ENCODE measurements at places on chromosomes 3 and 15.
A peak's percentile ranks its signal among the peaks of the same experiment; 100 is the strongest.

DNA sequence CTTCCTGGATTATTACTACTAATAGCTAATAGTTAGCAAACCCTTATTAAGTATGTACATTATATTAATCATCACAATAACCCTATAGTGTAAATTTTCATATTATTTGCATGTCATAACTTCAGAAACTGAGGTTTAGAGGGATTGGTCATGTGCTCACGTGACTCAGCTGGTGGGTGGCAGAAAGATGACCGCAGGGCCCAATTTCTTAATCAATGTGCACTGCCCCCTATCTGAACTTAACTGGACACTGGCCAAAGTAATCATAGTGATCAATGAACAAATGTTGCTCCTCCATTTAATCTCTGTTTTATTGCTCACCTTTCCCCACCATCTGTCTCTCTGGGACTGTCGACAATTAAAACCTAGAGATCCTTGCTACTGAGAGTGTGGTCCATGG is 52.2 kb downstream of the PLD1 start:
- DNase-seq: no peak

DNA sequence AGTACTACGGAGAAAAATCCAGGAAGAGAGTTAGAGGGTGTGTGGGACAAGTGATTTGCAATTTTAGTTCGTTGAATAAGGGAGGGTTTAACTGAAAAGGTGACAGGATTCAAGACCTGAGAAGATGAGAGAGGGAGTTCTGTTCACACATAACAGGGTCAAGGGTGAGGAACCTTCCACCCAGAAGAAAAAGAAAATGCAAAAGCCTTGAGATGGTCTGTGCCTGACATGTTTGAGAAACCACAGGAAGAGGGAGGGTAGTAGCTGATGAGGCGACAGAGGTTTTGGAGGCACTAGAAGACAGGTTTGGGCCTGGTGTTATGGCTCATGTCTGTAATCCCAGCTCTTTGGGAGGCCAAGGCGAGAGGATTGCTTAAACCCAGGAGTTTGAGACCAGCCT is 591 bp upstream of the SLC25A20 start:
- DNase-seq: peak; percentile 9

- DNase-seq: peak; percentile 10
These were observed 265.1 kb upstream of the COL8A1 start for GRCh38 chr3:99373088-99373845.

DNA sequence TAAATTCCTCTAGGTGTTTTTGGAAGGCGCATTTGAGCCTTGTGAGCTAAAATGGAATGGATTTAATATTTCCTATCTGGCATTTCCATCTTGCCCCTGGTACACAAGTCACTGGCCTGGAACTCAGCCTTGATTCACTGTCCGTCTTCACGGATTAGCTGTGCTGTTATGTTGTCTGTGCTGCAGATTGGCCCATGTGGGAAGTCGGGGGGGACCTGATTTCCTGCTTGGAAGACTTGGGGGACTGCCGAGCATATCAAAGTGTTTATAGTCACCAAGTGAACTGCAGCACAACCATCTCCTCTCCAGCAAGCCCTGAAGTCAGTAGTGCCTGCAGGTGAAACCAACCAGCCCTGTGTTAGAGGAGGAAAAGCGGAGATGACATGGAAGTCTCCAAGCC is 12.2 kb downstream of the GHRL start:
- no peak for DNase-seq

- no peak for DNase-seq
These were observed 48.7 kb downstream of the ETV5 start for GRCh38 chr3:186060222-186060621.

- DNase-seq: peak; percentile 68
These were observed 23.0 kb downstream of the TPM1 start for GRCh38 chr15:63065262-63066221.

- no peak for DNase-seq
These were observed 22.7 kb downstream of the DHX30 start for GRCh38 chr3:47825590-47825989.

DNA sequence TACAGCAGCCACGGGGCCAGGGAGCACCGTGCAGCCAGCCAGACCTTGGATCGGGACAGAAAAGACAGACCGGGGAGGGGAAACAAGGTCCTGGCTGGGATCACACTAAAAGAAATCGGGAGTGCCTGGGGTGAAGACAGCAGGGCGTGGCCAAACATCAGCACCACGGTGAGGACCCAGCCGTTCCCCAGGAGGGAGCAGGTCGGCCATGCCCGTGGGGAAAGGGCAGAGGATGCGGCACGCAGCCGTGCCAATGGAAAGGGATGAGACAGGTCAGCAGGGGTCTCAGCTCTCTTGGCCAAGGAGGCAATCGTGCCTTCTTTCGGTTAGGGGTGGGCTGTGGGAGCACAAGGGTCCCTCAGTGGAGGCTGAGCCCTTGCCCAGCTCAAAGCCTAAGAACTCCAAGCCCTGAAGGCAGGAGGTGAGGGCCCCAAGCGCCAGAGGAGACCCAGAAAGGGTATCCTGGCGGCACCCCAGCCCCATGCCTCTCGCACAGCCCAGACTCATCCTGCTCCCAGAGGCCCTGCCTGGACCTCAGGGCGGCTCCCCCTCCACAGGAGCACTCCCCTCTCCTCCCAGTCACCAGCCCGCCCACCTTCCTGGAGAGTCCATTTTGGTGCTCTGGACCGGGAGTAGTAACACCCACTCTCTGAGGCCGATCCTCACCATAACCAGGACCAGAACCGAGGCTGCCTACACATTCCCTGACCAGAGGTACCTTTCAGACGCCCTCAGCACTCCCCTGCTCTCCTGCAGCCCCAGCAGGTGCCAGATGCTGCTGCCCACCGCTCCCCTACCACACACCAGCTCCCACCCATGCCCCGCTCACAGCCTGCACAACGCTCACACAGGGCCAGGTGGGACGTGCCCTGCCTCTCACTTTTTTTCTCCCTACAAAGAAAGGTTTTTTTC is 23.2 kb upstream of the OCA2 start:
- no peak for DNase-seq

DNA sequence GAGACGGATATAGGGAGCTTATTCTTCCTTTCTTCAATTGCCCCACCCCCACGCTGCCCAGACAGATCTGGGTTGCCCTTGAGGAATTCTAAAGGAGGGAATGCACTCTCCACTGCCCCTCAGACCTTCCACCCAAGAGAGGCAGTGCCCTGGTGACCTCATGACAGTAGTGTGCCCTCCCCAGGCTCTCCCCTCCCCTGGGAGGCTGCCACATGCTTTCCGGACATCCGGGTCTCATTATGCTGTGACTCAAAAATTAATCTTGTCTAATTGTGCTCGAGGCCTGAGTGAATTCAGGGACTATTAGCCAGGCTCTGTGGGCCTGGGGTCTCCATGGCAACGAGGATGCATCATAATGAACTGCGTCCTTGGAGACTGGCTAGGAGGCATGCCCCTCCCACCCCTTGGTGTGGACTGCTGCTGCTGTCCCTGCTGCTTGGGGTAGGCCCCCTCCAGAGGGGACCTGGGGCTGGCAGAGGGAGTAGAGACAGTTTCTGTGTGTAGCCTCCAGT is 20.8 kb downstream of the CORO2B start:
- DNase-seq: peak; percentile 87

DNA sequence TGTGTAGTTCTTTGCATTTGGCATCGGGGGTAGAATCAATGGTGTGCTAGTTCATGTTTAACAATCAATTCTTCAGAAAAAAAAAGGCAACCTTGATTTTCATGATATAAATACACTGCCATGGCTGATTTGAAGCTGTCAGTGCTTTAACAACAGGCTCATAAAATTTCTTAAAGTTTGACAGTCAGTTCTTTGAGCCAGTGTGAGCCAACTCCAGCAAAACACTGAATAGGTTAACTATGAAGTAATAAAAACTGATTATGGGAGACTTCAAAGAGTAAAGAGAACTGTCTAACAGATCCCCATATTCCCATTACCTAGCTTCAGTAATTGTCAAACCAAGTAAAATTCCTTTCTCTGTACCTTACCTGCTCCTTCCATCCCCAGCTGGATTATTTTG is 241.7 kb upstream of the SUCLG2 start:
- no peak for DNase-seq

GRCh38 chr15:55858661-55859060 is 115.7 kb upstream of the PRTG start:
- DNase-seq: peak; percentile 39

DNA sequence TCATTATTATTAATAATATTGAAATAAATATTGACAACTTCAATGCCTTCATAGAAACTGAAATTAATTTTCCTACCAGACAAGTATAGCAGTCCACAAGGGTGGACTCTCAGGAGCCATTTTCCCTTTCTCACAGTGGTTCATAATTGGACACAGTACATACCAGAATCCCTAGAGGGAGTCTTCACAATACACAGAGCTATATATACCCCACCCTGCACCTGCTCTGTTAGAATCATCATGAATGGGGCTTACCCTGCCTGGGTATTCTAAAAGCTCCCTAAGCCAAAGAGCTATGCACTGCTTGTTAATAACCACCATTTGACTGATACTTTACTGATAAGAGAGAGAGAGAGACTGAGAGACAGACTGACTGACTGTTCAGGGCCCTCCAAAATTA is 134.9 kb downstream of the FEZF2 start:
- DNase-seq: no peak

DNA sequence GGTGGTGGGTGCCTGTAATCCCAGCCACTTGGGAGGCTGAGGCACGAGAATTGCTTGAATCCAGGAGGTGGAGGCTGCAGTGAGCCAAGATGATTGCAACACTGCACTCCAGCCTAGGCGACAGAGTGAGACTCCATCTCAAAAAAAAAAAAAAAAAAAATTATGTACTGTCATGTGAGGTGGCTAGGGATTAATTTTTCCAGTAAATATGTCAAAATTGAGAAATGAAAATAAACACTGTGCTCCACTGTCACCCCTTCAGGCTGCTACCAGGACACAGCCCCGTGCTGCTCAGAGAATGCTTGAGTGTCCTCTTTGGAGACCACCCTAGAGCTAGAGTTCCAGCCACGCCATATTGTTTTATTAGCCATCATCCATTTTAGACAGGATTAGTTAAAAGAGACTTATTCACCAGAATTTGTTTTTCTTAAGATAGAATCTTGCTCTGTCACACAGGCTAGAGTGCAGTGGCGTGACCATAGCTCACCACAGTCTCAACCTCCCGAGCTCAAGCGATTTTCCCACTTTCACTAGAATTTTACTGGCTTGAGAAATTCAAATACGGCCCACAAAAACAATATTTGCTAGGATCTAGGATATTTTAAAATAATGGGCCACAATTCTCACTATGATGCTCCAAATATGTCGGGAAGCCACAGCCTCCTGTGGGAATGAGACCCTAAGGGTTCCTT is 642 bp downstream of the CD80 start:
- DNase-seq: no peak

DNA sequence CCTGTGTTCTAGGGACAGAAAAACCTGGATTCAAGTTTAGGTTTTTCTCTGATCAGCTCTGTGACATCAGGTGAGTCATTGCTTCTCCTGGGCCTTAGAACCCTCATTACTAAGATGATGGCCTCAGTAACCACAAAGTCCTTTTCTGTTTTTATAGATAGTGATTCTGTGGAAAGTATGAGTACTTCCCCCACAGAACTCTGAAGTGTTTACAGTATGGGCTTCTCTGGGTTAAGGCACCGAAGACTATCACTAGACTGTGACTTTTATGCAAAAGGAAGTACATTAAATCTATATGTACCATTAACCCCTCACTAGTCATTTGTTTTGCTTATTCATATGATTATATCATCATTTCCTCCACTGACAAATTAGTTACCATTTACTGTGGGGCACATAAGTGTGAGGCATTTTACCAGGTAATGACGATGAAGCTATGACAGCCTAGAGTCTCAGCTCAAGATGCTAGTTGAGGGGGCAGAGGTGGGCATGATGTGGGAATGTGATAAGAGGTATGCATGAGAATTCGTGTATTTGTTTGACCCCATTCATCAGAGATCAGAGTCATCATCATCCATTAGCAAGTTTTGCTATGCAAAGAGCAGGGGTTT is 15.0 kb upstream of the RORA start:
- no peak for DNase-seq

- DNase-seq: no peak
These were observed 553.4 kb downstream of the OCA2 start for GRCh38 chr15:27545494-27546255.

All from mesenchymal stem cell (in vitro differentiated cells and primary cell).